Nucleus accumbens (tissue), 56 donors: ENCODE measurements at places on chromosomes 7 and 10.

DNA sequence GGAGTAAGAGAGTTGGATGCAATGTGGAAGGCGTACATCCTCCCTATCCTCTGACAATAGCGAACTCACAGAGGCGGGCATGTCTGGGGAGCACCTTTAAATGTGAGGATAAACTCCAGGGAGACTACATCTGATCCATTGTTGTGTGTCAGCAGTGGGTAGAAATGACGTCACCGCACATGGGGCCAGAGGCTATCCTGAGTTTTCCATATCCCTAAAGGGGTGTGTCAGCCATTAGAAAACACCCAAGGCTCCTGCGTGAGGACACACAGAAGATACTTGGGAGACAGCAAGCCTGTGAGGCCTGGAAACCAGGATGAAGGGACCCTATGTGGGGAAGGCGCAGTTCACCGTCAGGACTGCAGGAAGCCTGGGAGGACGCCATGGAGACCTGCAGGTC is 17.2 kb upstream of the CDHR3 start:
- DNase-seq, result no peak

DNA sequence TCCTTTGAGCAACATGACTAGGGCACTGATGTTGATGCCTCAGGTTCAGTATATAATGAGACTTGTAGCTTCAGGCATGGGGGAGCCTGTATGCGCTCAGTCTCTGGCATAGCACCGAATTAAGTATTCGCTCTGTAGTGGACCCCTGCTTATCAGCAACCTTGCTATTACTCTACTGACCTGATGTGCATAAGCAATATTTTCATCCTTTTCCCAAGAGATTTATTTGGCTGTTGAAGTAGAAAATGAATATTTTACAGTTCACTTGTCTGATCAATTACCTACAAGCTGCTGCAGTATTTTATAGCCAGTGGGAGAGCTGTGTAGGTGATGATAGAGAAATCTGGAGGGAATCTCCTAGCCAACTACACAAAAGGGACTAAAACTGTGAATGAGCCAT is 781.6 kb upstream of the PHF14 start:
- no peak for DNase-seq

DNA sequence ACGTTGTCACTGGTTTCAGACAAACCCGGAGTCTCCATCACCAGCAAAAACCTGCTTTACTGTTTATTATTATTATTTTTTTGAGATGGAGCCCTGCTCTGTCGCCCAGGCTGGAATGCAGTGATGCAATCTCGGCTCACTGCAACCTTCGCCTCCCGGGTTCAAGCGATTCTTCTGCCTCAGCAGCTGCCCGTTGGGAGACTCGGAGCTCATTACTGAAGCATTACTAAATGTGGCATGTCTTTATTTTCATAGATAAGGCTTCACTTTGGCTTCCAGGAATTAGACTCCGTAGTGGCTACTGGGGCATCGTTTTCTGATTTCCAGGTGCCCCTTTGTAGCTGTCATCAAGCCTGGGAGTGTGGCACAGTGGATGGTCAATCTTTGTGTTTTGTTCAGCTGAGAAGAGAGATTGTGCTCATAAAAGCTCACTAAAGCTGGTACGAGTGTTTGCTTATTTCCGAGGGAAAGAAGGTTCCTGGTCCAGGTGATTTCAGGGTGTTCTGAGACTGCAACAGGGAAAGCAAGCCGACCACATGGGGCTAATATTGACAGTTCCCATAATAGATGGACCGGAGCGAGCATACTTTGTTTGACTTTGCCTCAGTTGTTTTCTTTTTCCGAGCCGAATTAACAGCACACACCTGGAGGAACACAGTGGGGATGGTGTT is 163.1 kb downstream of the CAMK1D start:
- DNase-seq, result no peak

DNA sequence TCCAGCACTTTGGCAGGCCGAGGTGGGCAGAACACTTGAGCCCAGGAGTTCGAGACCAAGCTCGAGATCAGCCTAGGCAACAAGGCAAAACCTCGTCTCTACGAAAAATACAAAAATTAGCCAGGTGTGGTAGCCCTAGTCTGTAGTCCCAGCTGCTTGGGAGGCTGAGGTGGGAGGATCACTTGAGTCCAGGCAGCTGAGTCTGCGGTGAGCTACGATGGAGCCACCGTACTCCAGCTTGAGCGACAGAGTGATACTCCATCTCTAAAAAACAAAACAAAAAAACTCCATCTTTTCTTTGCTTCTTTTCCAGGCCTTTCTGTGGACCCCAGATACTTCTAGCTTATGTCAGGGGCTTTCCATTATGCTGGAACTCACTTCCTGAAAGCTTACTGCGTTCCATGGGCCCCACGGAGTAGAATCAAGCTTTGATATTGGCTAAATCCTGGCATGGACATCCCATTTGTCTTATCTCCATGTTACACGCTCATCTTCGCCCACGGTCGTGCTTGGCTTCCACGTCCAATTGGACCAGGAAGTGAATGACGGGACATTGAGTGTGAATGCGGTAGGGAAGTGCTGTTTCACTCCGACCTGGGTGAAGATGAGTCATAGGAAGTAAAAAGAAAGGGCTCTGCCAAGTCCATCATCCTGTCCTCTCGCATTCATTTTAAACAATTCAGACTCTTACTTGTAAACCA is 45.7 kb downstream of the FAM171A1 start:
- DNase-seq, result no peak

DNA sequence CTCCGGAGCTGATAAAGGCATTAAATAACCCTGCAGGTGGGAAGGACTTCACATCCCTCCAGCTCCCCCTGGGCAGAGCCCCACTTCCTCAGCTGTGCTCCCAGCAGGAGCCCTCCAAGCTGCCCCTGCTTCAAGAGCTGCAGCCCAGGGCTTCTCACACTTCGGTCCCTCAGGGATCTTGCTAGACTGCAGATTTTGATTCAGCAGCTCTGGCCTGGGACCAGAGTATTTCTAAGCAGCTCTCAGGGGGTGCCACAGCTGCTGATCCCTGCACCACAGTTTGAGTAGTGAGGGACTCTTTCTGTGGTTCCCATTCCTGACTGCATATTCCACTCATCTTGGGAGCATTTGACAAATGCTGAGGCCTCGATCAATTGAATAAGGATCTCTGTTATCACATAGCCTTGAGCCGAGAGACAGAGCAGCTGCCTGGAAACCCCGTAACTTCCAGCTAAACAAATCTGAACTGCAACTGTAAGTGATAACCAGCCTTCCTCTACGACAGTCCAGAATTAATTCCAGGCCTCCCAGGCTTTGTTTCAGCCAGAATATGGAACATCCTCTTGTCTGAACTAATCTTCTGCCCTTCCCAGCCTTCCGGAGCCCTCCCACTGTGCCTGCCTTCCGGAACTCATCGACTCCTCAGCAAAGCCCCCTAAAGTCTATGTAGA is 161.4 kb downstream of the CCDC3 start:
- no peak for DNase-seq

GRCh38 chr10:66238343-66238742 is 687.5 kb upstream of the LRRTM3 start:
- no peak for DNase-seq

- no peak for DNase-seq
Observed at GRCh38 chr7:7148798-7149481, 33.4 kb upstream of the C1GALT1 start.

DNA sequence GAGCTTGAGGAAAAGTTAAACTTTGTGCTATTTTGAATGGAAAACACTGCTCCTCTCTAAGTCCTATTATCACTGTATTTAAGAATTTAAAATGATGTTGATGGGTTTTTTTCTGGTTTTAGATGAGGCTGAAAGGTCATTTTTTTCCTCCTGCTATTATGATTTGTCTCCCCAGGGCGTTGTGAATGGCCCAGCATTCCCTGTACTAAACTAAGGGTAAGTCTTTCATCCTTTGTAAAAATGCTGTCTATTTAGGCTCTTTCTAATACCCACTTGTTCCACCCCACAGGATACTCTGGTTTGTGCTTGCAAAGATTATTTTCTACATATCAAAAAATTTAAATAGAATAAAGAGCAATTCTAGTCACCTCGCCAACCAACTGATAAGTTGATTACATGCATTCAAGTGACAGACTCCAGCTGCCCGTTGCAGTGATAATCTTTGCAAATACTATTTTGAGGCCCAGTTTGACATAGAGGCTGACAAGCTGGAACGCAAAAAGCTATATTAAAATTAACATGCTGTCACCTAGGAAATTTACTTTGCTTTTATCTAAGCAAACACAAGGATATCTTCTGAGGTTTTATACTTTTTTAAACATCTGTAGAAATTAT is 222.3 kb upstream of the TMEM229A start:
- DNase-seq, result no peak

GRCh38 chr10:62916141-62916603 is 100.0 kb upstream of the EGR2 start:
- DNase-seq, result no peak

DNA sequence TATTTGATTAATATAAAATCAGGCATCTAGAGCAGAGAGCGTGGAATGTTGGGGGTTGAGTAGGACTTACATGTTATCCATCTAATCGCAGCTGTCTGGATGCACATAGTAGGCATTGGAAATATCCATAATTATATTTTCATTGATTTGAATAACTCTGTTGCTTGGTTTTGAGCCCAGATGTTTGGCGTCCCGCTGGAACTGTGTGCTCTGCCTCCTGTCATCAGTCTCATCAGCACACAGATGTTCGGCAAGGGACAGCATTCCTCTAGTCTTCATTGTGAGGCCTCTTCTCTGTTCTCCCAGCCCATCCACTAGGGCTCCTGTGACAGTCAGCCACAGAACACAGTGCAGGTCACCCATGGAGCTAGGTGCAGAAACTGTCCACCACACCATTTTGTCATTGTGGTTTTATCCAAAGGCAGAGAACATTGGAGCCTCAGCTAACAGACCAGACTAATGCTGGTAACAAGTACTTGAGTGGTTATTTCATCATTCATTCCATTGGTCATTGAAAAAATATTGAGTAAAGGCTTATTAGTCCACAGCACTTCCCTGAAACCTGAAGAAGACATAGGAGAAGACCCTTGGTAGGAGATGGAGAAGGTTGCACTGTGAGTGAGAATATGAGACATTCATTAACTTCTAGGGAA is 927.4 kb downstream of the LRMDA start:
- DNase-seq, result no peak

DNA sequence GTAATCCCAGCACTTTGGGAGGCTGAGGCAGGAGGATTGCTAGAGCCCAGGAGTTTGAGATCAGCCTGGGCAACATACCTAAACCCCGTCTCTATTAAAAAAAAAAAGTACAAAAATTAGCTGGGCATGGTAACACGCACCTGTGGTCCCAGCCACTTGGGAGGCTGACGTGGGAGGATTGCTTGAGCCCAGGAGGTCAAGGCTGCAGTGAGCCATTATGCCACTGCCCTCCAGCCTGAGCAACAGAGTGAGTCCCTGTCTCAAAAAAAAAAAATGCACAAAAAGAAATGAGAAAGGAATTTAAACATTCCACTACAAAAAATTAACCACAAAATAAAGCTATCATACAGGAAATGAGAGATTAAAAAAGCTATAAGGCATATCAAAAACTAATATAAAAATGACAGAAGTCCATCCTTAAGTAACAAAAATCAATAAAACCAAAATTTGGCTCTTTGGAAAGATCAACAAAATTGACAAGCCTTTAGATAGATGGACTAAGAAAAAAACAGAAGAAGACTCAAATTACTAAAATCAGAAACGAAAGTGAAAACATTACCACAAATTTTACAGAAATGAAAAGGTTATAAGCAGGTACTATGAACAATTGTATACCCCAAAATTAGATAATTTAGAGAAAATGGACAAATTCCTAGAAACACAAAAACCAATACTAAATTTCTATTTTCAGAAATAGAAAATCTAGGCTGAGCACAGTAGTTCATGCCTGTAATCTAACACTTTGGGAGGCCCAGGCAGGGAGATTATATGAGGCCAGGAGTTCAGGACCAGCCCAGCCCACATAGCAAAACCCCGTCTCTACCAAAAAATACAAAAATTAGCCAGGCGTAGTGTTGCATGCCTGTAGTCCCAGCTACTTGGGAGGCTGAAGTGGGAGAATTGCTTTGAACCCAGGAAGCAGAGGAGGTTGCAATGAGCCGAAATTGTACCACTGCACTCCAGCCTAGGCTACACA is 42.4 kb upstream of the NANOS1 start:
- no peak for DNase-seq

- no peak for DNase-seq
Observed at GRCh38 chr10:44811072-44811471, 100.1 kb upstream of the TMEM72 start.

DNA sequence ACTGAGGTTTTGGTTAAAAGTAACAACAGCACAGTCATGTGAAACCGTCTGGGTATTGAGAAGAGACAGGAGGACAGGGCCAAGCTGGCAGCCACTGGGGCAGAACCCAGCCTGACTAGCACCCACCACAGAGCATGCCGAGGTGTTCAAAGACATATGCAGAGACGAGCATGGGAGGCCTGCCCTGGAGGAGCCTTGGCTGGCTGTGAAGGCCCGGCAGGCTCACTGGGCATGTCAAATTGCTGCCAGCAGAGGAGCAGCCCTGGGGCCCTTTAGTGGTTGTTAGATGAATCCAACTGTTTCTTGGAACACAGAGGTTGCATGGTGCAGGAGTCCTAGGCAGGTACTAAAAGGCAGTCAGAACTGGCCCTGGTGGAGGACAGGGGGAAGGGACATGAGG is 5.0 kb upstream of the GDF2 start:
- no peak for DNase-seq

DNA sequence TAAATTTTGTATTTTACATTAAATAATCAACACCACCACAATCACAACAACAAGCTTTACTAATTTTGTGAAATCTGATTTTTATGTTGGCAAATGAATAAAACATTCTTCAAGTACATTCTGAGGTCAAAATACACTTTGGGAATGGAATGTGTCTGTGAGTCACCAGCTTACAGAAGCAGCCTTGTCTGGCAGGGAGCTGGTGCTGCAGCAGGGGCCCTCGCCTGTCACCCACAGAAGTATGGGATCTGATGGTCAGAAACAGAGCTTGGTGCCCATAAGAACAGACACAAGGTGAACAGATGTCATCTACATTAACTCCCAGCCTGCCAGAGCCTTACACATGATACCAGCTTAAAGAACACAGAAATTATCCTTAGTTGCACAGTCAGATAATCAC is 496.9 kb downstream of the CCSER2 start:
- DNase-seq, result no peak

- DNase-seq, result no peak
Observed at GRCh38 chr7:129896568-129897382, 56.0 kb downstream of the UBE2H start.

GRCh38 chr10:65993451-65993850 is 932.4 kb upstream of the LRRTM3 start:
- no peak for DNase-seq

- no peak for DNase-seq
Observed at GRCh38 chr7:38506756-38507155, 124.4 kb downstream of the AMPH start.

DNA sequence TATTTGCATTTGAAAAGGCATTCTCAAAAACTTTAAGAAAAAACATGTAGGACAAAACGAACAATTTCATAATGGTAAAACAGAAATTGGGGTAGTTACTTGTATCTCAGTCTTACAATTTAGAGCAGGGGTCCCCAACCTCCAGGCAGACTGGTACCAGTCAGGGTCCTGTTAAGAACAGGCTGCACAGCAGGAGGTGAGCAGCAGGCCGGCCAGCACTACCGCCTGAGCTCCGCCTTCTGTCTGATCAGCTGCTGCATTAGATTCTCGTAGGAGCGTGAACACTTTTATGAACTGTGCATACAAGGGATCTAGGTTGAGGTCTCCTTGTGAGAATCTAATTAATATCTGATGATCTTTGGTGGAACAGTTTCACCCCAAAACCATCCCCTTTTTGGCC is 77.3 kb downstream of the SEMA3A start:
- DNase-seq, result no peak

GRCh38 chr7:496528-497295 is 22.9 kb downstream of the PDGFA start:
- no peak for DNase-seq

- DNase-seq, result no peak
Observed at GRCh38 chr10:71838264-71839211, 12.5 kb downstream of the PSAP start.
